ENCODE measurements at places on chromosomes 13 and 19.

- DNase-seq: peak; percentile 67
These were observed 35.5 kb upstream of the LPAR6 start for GRCh38 chr13:48448285-48448958.

DNA sequence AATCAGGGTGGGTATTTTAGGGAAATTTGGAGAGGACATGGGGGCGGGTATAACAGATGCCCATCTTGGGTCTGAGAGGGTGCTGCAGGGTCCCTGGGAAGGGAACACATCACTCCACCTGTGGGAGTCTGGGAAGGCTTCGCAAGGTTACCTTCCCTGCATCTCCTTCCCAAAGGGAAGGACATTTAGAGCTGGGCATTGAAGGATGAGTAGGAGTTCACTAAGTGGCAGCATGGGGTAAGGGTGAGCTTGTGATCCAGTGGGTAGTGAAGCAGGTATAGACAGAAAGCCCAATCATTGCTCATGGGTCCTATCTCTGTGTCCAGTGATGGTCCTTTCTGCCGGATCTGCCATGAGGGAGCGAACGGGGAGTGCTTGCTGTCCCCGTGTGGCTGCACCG is 13.2 kb downstream of the MARCHF2 start:
- no peak for DNase-seq

GRCh38 chr19:11227195-11227886 is 12.1 kb upstream of the ANGPTL8 start:
- DNase-seq: no peak

- DNase-seq: no peak
These were observed 47.9 kb downstream of the ZNF99 start for GRCh38 chr19:22735911-22736645.

- DNase-seq: no peak
These were observed 62.9 kb downstream of the DCT start for GRCh38 chr13:94416454-94417080.

DNA sequence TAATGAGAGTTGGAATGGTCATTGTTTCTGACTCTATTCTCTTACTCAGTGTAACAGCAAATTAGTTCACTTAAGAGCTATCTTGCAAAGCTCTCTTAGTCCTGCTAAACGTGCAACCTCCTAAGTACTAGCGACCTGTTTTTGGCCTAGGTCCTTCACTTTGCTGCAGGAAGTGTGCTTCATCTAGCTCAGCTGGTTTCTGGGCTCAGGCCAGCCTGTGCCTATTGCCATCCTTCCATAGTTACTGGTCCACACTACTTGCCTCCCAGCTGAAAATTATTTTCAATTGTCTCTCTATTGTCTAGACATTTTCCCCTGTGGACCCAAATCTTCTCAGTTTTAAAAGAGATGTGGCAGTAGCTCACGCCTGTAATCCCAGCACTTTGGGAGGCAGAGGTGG is 561.3 kb downstream of the FGF9 start:
- no peak for DNase-seq

DNA sequence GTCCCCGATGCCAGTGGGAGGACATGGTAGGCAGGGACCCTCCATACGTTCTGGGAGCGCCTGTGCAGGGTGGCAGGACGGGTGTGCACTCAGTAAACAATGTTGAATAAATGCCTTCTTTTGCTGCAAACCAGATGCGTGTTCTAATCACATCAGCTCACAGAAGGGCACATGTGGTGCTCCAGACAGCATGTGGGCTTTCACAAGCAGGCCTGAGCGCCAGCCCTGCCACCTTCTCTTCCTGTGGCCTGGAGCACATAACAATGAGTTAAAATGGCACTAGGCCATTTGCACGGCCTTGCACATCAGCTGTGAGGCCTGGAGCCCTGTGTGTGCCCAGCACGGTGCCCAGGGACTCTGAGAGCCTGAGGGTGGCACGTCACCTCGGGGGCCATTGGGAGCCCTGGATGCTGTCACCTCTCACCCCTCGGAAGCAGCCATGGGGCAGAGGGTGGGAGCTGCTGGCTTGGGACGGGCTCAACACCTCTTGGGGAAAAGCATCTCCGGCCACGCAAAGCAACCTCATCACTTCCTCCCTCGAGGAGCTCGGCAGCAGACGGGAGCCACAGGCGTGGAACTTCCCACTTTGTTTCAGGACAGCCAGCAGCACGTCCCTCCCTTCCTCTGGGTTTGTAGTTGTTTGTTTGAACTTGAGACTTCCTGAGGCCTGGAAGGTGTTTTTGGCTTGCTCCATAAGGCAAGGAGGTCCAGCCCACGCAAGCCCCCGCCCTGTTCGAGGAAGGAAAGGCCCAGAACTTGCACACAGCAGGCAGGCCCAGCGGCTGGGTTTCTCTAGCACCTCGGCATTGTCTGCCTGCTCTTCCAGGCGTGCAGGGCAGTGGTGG is 9.8 kb downstream of the MCF2L start:
- peak; percentile 29 for DNase-seq

DNA sequence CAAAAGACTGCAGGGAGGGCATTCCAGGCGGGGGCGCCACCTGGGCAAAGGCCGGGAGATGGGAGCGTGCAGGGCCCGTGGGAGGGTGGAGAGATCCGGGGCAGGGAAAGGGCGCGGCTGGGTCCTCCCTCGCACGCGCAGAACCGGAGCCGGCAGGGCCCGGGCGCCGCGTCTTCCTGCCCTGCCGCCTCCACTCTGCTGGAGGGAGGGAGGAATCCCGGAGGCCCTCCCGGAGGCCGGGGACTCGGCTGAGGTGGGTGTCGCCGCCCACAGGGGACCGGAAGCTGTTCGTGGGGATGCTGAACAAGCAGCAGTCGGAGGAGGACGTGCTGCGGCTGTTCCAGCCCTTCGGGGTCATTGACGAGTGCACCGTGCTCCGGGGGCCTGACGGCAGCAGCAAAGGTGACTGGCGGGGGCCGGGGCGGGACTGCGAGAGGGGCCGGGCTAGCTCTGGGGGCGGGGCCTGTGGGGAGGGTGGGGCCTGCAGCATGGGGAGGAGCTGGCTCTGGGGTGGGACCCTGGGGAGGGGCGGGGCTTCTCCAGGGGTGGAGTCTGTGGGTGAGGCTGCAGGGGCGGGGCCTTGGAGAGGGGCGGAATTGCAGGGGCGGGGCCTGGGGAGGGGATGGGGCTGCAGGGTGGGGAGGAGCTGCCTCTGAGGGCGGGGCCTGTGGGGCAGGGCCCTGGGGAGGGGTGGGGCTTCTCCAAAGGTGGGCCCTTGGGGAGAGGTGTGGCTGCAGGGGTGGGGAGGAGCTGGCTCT is 51.3 kb downstream of the CELF5 start:
- peak; percentile 67 for DNase-seq

GRCh38 chr19:45358213-45358792 is 12.1 kb downstream of the ERCC2 start:
- DNase-seq: no peak

DNA sequence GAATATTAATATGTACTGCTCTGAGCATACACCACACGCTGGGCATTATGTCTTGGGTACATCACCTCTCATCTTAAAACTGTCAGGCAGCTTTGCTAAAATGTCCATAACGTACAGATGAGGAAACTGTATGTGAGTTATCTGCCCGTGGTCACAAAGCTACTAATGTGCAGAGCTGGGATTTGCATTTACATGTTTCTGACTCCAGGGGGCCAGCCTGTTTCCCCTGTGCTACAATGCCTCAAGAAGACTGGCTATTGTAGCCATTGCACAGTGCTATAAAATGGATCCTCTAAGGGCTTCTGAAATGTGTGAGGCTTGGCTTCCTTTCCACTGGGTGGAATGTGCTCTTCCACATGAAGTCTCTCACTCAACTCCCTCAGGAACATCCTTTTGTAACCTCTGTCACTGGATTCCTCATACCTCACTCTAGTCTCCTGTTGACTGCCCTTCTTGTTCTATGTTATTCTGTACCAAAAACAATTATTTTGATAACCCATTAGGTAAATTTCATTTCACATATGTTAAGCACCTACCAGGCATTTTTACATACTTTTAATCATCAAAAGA is 95.6 kb upstream of the HTR2A start:
- no peak for DNase-seq

DNA sequence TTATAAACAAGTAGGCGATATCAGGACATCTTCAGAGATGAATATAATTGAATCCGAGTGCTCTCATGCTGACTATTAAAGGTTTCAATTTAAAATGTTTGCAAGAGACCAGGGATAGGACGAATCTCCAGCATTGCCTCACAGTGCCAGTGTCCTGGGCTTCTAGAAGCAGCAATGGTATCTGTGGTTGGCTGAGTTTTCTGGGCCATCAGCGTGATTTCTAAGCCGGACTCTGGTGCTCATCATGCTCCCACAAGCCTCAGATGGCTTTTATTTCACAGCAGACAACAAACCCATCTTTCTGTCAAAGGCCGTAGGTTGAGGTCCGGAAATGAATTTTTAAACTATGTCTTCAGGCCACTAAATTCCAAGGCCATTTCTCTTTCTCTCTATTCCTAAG is 187.7 kb downstream of the FOXO1 start:
- no peak for DNase-seq

DNA sequence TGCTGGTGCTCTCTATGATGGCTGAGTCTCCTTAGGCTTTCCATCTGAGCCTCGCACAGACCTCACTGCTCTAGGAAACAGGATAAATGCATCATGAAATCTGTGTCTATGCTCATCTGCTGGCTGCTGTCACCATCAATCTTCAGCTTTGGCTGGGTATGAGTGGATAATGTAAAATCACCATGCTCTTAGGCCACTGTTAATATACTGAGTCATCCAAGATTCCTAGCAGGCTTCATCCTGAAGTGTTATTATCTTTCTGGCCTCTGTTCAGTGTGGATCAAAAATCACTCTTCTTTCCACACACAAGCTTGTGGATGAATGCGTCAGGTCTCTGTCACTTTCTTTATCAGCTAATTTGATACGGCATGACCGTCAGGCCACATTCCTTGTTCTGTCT is 317.4 kb downstream of the NALCN start:
- DNase-seq: no peak

GRCh38 chr19:33788676-33789075 is 8.0 kb upstream of the KCTD15 start:
- DNase-seq: no peak

DNA sequence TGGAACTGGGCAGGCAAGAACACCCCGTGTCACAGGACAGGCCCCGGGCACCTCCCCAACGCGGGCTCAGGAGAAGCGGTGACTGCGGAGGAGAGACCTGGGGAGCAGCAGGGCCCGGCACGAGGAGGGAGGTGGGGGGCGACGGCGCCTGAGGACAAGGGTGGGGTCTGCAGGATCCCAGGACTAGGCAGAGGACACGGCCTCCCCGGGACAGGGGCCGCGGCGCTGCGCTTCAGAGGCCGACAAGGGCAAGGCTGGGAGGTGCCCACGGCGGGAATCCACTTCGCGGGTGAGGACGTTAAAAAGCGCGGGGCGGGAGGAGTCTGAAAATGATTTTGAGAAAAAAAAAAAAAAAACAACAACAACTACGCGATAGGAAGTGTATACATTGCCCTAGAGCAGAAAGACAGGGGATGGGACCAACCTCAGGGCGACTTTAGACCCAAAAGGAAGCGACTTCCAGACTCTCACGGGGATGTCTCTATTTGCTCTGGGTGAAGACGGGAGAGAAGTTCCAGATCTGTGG is 44.9 kb downstream of the ZNF611 start:
- DNase-seq: peak; percentile 6

DNA sequence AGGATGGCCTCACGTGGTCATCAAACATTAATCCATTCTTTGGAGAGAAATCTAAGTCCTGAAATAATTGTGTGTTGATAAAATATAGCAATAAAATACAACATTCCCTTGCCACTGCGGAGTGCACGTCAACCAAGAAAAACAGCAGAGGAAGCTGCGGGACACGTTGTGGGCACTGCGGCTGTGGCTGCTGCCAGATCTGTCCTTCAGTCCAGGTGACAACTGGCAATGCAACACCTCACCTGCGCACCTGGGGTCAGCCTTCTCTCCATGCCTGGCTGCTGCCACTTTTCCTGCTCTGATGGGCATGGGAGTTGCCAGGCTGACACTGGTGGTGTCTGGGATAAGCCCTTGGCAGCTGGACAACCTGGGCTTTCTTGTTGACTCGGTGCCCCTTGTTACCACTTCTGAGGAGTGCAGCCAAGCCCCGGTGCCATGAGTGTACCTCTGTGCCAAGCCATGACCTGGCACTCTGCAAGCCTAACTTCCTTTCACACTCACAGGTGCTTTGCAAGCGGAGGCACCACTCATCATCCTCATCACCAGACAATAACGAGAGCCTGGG is 251.6 kb upstream of the TSHZ3 start:
- DNase-seq: no peak

DNA sequence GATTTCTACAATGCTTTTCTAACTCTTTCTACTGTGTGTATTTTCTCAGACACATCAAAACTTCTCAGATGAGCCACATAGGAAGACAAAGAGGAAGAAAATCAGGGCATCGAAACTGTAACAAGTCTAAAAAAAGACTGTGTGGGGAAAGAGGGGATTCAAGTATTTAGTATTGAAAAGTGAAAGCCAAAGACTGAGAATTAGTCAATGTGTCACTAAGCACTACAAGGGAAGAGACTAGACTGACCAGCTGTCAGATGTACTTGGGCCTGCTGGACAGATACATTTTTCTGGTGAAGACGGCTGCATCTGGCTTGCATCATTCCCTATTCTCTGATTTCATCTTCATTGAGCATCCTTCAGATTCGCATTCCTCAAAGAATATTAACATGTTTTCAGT is 25.4 kb downstream of the COMMD6 start:
- peak; percentile 96 for DNase-seq

DNA sequence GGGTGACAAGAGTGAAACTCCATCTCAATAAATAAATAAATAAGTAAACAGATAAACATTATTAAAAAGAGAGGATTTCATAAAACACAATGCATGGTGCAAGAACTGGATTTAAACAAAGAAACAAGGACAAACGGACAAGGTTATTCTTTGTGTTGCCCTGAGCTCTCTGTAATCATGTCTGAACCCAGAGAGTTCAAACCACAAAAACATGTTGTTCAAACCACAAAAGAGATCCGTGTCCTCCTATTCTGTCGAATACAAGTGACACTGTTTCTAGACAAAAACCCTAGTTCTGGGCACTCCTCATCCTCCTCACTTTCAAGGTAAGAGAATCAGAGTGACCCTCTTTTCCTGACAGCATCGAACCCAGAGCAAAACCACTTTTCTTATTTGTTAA is 4.6 kb upstream of the TPRX2 start:
- DNase-seq: no peak

DNA sequence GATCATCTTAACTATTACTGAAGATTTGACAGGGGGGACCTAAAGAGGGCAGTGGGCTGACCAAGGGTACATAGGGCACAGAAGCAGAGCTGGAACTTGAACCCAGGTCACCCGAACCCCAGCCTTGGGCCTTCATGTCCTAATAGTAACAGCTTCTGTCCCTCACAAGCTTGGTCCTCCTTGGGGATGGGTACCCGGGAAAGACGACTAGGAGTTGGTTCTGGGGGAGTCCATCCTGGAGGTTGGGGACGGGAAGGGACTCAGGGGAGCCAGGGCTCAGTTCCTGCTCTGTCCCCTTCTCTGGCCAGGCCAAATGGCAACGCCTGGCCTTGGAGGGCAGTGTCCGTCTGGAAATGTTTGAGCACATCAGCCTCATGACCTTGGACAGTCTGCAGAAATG is 39.6 kb upstream of the CYP4F8 start:
- DNase-seq: no peak

DNA sequence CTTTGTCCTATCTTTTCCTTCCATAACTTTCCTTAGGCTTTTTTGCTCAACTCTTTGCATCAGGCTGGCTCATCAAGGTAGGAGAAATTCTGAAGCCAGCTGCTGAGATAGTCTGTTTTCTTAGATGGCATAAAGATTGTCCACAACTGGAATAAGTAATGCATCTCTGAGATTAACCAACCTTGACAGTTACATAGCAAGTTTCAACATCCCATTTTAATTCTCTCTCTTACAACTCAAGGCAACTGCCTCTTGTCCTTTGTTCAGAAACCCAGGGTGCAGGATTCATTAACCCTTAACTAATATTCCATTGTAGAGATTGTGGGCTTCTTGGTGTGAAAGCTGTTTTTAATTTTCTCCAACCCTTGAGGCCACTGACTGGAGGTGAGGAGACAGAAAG is 239.2 kb downstream of the LACC1 start:
- no peak for DNase-seq

Data from inflammatory macrophage treated with lipopolysaccharide for 4 hours (primary cell).